ENCODE measurements at places on chromosomes 5 and 9.

DNA sequence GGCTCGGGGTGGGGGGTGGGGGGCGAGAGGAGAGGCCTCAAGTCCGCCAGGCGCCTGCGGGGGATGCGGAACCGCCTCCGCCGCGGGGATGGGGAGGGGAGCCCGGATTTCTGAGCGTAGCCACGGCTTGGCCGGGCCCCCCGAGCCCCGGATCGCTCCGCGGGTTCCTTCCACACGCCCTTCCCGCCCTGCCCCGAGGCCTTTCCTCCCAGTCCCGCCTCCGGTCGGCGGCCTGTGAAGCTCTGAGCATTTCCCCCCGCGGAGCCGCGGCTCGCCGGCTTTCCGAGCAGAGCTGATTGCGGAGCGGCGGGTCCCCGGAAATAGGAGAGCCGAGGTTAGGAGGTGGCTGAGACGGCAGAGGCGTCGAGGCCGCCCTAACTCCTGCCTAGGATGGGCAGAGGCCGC lies 6.1 kb downstream of the IRX4 start:
- no peak for DNase-seq

DNA sequence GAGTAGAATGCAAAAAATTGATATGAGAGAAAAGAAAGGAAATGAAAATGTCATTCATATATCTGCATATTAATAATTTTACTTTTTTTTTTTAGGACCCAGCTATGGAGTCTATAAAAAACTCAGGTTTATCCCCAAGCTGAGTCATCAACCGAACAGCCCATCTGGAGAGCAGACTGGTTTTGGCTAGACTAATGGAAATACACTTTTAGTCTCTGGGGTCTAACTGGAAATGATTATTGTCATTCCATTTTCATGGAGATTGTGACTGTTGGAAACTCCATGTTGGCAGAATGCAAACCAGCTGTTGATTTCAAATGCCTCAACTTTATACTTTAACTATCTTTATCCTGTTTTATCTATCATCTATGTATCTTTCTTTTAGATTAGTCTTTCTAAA lies 28.7 kb downstream of the ANXA1 start:
- DNase-seq = no peak

DNA sequence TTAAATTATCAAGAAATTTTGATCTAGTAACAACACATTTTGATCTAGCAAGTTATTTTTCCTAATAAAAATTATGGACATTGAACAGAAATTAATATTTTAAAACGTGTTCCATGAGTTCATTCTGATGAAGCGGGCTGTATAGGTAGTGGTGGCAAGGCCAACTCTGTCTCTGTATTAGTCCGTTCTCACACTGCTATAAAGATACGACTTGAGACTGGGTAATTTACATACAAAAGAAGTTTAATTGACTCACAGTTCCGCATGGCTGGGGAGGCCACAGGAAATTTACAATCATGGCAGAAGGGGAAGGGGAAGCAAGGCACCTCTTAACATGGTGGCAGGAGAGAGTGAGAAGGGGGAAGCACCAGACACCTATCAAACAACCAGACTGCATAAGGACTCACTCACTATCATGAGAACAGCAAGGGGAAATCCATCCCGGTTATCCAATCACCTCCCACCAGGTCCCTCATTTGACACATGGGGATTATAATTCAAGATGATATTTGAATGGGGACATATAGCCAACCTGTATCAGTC lies 61.2 kb downstream of the TMEM232 start:
- no peak for DNase-seq

GRCh38 chr5:37860206-37860605 lies 20.4 kb upstream of the GDNF start:
- DNase-seq = no peak

DNA sequence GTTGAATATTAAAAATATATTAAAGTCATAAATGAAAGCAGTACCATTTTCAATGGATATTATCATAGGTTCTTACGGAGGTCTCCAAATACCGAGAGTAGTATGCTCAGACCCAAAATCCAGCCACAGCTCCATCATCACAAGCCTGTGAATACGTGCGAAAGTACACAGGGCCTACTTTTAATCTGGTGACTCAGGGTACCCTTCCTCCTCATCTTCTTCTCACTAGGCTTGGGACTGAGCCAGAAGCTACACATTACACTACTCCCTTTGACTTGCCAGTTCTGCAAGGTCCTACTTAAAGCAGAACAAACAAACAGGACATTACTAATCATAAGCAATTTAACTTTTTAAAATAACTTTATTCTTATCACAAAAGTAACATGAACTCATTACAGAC lies 7.6 kb upstream of the RIC1 start:
- no peak for DNase-seq

- DNase-seq = peak; percentile 50
Measured at GRCh38 chr5:172534229-172535107, 80.1 kb upstream of the SH3PXD2B start.

- no peak for DNase-seq
Measured at GRCh38 chr5:107554776-107555424, 115.8 kb downstream of the EFNA5 start.

DNA sequence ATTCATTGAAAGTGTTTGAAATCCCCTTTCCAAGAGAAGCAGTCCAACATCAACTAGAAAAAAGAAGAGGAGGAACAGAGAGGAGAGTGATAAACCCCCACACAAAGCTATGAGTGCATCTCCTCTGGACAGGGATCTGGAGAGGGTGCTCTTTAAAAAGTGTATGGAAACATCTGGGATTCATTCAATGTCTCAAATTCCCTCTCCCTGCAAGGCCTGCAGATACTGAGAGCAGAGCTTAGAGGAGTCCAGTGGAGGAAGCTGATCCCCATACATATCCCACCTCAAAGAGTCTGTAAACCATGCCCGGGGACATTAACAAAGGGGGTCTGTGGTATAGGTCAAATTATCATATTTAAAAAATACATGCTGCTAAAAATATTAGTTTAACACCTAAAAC lies 2.2 kb downstream of the SPOCK1 start:
- DNase-seq = no peak

- DNase-seq = no peak
Measured at GRCh38 chr5:176154821-176155220, 83.4 kb upstream of the SIMC1 start.

DNA sequence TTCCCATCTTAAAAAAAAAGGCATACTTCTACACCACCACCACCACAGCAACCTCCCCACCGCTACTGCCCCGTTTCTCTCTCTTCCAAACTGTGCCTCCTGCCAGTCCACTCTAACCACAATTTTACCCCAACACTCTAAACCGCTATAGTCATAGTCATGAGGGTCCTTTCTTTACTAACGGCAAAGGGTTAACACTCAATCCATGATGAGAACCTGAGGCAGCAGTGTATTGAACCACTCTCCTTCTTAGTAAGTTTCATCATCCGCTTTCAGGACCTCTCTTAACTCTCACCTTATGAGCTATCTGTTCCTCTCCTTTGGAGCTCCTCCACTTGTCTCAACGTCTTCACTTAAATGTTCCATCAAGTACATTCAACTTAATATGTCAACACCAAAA lies 34.0 kb downstream of the IDNK start:
- DNase-seq = no peak

- DNase-seq = no peak
Measured at GRCh38 chr5:141172381-141173204, at the start of gene PCDHB7. Gene PCDHB7 (plus strand): TSS chr5:141172644. CDS start chr5:141172836, 192 bp downstream.

DNA sequence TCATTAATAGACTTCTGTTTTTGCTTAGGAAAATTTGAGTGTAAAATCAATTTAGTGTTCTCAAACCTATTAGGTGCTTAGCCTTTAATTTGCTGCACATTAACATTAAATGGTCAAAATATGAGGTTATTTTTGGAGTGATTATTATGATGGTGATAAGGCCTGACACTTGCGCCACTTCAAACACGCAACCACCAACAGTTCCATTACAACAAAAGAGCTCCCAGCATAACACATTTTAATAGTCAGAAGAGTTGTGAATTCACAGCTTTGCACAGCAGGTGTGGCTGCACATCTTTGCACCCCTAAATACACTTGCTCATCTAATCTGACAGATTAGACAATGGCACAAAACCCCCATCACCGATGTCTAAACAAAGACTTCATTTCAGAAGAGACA lies 940.7 kb downstream of the NR2F1-AS1 start:
- no peak for DNase-seq

DNA sequence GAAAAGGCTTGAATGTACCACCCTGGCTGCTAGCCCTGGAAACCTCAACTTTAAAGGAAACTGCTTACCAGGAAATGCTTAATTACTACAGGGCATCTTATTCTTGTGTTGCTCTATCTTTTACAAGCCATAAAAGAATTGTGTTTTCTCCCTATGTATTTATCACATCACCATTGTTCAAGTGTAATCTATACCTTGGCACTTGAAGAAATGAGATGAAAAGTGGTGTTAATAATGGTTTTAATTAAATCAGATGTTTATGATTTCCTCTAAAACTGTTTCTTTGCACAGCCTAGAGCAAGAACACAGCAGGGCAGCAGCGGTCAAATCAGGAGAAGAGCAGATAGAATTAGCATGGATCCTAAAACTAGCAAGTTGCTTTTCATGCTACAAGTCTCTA lies 131.8 kb upstream of the RGMB start:
- DNase-seq = no peak

DNA sequence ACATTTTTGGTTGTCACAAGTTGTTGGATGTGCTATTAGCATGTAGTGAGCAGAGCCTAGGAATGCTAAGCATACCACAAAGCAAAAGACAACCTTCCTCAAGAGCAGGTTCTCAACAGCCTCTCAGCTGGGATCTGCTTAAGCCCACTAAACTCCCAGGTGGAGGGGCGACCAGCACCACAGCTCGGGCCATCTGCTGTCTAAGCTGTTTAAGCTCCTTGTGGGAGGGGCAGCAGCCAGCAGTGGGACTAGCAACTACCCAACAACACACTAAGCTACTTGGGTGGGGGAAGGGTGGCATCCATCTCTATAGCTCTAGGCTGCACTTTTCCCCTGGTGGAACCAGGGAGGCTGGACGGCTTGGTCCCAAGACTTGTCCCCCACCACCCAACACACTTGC lies 1052.7 kb upstream of the ARRDC3 start:
- no peak for DNase-seq

DNA sequence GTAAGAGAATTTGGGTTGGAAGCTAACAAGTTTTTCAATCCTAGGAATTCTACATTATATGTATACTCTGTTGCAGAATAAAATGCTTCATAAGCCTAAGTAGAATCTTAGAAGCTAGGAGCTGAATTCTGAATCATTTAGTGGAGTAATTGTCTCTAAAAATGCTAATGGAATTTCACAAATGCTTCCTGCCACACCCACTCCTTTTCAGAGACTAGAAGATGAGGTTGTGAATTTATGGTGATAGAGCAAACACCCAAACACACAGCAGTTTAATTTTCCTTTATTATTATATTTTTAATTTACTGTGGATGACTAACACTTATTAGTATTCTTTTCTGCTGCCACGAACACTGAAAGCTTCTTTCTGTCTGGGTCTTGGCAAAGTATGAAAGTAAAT lies 208.0 kb upstream of the PDE4D start:
- no peak for DNase-seq

DNA sequence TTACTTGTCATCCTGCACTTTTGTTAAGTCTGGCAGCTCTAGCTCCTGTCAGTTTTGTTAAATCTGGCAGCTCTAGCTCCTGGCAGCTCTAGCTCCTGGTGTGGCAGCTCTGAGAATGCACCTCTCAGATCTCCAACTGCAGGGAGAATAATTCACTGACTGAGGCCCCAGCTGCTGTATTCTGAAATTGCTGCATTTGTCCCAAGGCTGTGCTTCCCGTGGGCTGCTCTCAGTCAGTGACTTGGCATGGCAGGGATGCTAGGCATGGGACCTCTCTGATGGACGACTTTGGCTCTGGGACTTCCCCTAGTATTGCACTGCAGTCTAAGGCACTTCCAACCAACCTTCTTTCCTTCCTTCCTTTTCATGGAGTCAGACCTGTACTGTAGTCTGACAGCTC lies 475.7 kb downstream of the CCDC171 start:
- no peak for DNase-seq

DNA sequence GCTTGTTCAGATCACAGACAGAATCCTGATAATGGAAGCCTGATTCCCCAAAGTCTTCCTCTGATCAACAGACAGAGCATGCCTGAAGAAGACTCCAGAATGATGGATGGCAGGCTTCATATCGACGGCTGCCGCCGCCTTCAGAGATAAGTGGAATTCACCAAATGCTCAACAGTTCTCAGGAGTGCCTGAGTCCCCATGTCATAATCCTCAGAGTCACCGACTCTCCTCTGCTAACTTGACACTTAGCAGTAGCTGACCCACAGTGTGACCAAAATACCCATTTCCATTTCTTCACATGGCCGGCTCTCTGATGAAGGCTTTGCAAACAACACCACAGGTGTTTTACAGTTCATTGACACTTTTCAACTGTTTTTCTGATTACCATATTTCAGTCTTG lies 58.7 kb downstream of the PRDM6 start:
- DNase-seq = no peak

DNA sequence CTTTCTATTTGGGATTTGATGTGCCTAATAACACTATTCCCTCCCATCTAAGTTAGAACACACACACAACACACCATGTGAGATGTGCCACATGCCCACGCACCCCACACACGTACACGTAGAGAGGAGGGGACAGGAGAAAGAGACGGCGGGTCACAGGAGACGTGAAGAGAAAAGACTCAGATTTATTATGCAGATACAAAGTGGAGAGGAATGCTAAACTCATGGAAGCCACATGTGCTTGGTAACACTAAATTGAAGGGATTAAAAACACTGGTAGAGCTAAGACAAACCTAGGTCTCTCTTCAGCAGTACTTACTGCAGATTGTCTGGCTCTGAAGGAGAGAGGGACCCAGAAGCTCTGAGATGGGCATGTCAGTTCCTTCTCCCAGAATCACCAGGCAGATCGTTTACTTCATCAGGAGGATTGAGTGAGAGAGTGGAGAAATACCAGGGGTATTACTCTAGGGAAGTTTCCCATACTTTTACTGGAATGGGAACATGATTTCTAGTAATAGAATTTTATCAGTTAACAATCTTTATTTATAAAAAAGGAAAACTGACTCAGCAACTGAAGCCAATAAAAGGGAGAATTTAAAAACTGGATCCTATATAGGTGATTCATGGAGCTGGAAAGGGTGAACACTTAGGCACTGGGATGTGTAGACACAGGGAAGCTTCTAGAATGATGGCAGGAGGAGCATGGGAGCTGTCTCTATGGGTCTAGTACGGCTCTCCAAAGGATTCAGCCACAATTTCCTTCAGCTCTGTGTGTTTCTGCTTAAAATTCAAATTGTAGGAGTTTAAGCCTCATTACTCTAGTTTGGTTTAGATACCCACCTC lies 139.4 kb downstream of the MACIR start:
- no peak for DNase-seq

- DNase-seq = no peak
Measured at GRCh38 chr5:93717162-93717561, 24.2 kb downstream of the POU5F2 start.

- DNase-seq = no peak
Measured at GRCh38 chr5:27093279-27093678, 54.9 kb upstream of the CDH9 start.

- DNase-seq = no peak
Measured at GRCh38 chr9:14768405-14769229, 46.1 kb upstream of the CER1 start.

GRCh38 chr5:172834415-172835289 lies 601 bp downstream of the ERGIC1 start:
- DNase-seq = no peak

Measured in activated effector memory CD4-positive, alpha-beta T cell treated with anti-CD3 and anti-CD28 coated beads, Interleukin-2, amount 50 U/mL, for 16 hours (primary cell).